K562 (cell line): ENCODE measurements at places on chromosomes 3 and 15.

GRCh38 chr15:92571824-92572223, 83.8 kb downstream of the FAM174B start:
- no peak for DNase-seq

- no peak for DNase-seq
Measured at GRCh38 chr15:60804551-60804950, 325.6 kb upstream of the ICE2 start.

DNA sequence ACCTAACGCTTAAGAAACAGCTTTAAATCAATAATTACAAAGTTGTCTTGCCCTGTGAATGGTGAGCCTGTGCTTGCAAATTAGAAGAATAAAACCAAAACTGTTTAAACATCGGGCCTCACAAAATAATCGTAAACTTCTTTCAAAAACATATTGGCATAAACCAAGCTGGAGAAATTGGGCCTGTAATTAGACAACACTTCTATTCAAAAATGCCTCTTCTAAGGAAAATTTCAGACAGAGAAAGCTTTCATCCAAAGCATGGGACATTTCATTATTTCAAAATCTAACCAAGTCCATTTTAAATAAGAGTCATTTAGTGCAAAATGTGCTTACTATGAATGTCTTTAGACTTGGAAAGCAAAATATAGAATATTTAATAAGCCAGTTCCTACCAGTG, 35.5 kb upstream of the GNB4 start:
- DNase-seq, result no peak

DNA sequence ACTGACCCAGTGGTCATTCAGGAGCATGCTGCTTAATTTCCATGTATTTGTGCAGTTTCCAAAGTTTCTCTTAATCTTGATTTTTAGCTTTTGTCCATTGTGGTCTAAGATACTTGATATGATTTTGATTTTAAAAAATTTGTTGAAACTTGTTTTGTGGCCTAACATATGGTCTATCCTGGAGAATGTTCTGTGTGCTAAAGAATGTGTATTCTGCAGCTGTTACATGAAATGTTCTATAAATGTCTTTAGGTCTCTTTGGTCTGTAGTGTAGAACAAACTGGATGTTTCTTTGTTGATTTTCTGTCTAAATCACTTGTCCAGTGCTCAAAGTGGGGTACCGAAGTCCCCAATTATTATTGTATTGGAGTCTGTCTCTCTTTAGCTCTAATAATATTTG, 17.4 kb downstream of the CEP63 start:
- DNase-seq, result no peak

- no peak for DNase-seq
Measured at GRCh38 chr3:126344380-126345041, 12.7 kb downstream of the KLF15 start.

GRCh38 chr3:188268336-188268735, 114.4 kb downstream of the LPP start:
- DNase-seq, result no peak

GRCh38 chr3:46112984-46113383, 85.7 kb upstream of the XCR1 start:
- DNase-seq, result no peak

DNA sequence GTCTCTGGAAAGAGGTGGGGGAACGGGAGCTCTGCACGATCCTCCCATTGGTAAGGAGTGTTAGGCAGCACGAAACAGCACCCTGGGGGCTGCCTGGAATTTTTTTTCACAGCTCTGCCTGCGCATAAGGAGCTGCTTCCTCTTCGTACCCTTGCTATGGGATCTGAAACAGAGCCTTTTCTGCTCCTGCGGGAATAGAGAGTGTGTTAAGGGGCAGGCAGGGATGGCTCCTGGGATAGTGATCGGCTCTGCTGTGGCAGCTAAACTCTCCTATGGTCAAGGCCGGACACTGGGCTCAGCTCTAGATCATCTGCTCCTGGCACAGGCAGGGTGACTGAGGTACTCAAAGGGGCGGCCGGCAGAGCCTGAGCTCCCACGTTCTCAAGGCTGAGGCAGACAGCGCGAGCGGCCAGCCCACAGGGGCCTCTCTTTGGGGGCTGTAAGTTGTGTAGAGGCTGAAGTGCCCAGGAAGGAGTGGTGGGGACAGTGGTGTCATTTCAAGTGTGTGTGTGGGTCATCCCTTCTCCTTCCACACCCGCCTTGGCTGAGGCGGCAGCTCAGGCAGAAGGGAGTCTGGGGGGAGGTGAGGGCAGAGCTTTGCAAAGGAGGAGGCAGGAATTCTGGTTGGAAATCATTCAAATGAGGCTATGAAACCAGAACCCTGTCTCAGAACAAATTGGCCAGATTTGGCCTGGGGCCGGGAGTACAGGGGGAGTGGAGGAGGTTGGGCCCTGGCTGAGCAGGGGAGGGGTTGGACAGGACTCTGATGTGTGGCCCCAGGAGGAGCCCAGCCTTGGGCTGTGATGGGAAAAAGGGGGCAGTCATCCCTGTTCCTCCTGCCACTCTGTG, 31.0 kb downstream of the EPHB3 start:
- DNase-seq, result no peak

DNA sequence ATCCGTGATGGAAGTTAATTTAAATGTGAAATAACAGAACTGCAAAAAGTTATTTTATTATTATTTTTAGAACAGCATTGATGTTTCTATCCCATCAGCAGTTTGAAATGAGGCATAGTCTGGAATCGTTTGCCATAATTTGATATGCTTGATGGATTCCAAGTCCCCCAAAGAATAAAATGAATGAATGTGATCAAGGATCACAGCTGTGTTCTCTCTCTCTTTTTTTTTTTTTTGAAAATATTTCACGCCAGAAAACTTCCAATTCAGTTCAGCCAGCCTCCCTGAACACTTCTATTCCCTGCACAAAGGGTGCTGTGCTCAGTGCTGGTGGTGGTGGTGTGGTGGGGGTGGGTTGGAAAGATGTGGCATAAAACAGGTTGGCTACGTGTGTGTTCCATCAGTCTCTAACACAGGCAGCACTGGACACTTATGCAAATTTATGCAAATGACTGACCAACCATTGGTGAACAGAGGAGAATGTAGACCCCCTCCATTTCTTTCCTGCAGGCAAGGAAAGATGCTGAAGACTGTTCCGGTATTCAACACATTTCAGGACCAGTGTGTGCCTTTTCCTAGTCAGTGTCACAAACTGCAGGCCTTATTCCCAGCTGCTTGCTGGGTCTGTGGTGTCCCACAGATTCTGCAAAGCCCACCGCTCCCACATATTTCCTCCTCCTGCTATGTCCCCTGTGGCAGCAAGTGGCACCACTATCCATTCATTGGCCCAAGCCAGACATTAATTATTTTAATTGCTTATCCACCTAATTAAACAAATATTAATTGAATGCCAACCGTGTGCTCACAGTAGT, 10.6 kb downstream of the ARNT2 start:
- DNase-seq, result no peak

- peak; percentile 47 for DNase-seq
Measured at GRCh38 chr15:59501597-59501996, 63.6 kb downstream of the FAM81A start.

DNA sequence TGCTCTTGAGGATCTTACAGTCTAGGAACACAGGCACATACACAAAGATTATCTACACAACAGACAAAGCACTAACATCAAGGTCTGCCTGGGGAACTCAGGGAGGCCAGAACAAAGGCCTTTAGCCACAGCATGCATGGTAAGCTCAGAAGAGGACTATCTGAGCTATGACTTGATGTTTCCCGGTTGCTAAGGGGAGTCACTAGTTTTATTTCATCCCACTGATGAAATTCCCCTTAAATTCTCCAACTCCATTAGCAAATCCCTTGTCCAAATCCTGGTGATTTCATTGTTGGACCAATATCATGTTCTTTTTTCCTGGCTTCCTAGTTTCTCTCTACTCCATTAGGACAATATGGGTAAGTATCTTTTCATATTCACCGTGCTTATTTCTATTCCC, 23.3 kb downstream of the FBN1 start:
- no peak for DNase-seq

DNA sequence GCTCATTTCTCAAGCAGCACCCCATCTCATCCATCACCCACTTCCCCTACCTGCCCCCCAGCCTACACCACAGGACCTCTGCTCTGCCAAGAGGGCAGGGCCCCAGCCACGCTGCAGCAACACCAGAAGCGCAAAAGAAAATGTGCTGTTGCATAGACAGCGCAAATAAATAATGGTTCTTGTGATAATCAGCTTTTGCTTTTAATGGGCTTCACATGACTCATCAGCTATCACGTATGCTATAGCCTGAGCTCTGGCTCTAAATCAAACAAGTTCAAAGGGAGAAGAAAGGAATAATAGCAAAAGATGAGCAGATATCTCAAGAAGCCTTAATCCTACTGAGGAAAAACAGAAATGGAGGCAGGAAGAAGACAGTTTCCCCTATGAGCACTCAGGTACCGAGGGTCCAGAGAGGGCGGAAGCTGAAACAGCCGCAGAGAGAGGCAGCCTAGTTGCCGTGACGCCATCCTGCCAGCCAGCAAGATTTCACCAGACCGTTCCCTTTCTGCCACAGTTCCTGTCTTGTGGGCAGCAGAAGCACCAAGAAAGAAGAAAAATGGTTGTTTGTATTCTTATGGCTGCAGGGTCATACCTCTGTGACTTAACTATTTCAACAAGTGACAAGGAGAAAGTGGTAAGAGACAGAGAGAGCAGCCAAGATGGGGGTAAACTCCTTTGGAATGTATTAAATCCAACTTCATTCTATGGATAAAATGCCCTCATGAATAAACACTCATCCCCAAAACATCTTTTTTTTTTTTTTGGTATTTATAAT, 22.0 kb downstream of the RAB27A start:
- DNase-seq, result no peak

- DNase-seq, result no peak
Measured at GRCh38 chr3:58434511-58434910, 879 bp upstream of the PDHB start.

DNA sequence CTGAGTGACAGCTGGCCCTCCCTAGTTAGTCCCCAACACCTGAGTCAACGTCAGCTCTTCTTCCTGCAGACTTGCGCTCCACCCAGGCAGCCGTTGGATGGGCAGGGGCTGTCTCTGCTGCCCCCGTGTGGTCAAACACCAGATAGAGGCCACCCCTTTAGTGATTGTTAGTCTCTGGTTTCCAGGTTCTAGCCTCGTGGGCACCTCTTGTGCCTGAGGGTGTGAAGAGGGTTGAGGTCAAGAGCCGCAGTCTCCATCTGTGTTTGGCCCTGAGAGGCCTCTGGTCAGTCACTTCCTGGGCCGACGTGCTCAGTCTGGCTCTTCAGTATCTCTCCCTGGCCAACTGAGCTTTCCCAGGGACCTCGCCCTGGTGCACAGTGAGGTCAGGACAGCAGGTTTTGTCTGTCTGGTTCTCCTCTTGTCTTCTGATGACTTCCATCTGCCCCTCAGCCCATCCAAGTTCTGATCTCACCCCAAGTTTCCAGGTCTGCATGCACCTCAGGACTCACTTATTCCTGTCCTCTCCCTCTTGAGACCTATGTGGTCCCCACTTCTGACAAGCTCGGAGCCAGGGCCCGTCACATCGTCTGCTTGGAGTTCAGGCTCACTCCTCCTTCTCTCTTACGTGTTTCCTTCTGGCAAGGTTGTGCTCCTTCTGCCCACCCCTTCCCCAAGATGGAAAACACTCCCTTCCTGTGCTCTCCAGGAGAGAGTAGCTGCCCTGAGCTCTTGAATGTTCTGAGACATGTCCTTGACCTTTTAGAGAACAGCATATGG, 20.9 kb downstream of the CD276 start:
- DNase-seq, result peak; percentile 82

DNA sequence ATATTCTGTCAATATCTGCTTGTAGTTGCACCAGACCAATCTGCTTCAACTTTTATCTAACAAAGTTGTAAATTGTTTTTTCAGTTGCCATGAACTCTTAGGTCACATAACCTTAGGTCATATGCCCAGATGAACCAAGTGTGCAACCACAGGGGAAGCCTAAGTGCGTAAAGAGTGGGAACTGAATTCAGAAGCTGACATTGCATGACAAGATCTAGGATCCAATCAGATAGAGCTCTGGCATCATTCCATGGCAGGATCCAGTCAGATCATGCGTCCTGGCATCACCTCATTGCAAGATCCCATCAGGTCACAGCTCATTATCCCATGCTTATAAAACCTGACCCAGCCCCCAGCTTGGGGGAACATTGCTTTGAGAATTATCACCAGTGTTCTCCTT, 18.9 kb upstream of the IFT57 start:
- DNase-seq, result no peak

DNA sequence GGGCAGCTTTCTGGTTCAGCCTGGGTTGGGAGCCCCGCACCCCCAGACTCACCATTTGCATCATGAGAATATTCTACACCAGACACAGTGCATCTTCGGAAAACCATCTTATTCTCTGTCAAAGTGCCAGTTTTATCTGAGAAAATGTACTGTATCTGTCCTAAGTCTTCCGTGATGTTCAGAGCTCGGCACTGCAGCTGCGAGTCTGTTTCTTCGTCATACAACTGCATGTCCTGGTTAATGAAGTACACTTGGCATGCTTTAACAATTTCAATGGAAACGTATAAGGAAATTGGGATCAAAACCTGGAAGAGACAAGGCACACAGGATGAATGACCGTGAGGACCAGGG, 141.5 kb downstream of the ATP10A start:
- no peak for DNase-seq

- no peak for DNase-seq
Measured at GRCh38 chr3:151923901-151924300, 50.5 kb downstream of the SUCNR1 start.

- no peak for DNase-seq
Measured at GRCh38 chr15:84761607-84762131, 13.3 kb downstream of the ZNF592 start.

DNA sequence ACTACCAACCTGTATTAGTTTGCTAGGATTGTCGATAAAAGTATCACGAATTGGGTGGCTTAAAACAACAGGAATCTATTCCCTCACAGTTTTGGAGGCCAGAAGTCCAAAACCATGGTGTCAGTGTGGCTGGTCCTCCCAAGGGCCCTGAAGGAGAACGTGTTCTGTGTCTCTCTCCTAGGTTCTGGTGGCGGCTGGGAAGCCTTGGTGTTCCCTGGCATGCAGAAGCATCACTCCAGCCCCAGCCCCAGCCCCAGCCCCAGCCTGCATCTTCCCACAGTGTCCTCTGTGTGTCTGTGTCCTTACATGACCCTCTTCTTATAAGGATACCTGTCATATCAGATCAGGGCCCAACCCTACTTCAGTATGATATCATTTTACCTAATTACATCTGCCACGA, 272.5 kb upstream of the LYSMD4 start:
- no peak for DNase-seq

GRCh38 chr15:62929000-62929357, 113.6 kb upstream of the TPM1 start:
- DNase-seq, result no peak

GRCh38 chr15:92451225-92451825, 57.6 kb downstream of the ST8SIA2 start:
- no peak for DNase-seq

GRCh38 chr15:99485153-99485961, 80.4 kb upstream of the MEF2A start:
- DNase-seq, result no peak

DNA sequence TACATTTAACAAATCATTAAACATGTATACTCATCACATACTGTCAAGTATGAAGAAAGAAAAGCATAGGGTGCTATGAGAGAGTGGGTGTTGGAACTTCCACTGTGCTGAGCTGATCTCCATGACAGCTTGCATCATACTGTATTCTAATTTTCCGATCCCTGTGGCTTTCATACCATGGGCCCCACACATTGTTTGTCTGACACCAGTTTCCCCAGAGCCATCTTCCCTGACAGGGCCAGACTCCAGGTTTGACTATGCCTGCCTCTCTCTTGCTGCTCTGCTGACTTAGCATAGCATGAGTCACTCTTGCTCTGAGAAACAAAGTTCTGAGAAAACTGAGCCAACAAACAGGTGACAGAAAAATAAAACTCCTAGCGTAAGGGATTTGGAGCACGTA, 37.0 kb upstream of the CASR start:
- no peak for DNase-seq

- no peak for DNase-seq
Measured at GRCh38 chr3:72426618-72427397, 421.4 kb downstream of the SHQ1 start.
